ENCODE measurements at places on chromosomes 7 and 10.

- no peak for DNase-seq
Observed at GRCh38 chr7:26858735-26859134, 5.7 kb downstream of the SKAP2 start.

- DNase-seq, result no peak
Observed at GRCh38 chr7:97005183-97006054, at the start of gene DLX6. DLX6 (plus strand) TSS chr7:97005553; CDS start chr7:97005978, 425 bp downstream.

DNA sequence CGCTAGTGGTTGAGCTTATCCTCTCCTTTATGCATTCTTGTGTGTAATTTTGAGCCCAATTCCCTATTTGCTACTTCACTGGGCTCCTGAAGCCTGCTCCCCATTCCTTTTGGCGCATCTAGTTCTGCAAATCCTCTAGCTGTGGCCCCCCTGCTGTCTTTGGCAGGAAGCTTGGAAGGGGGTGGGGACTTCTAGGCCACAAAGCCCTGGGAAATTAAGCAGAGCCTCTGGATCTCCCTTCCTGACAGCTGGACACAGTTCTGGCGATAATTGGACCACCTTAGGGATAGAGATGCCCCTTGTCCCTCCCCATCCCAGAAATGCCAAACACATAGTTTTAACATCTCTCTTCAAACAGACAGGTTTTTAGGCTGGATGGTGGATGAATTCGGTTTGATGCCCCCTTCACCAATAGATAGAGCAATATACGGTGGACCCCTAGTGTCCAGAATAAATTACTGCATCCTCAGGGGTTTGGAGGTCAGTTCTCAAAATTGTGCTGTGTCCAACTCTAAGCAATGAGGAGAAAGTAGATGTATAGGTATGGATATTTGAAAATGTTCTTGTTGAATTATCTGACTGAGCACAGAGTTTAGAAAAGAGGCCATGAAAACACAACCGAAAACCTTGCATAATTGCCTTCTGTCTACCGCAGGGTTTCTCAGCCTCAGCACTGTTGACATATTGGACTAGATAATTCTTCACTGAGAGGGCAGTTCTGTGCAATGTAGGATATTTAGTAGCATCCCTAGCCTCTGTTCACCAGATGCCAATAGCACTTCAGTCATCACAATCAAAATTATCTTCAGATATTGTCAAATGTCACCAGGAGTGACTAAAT, 75.5 kb downstream of the PAPSS2 start:
- peak; percentile 75 for DNase-seq

DNA sequence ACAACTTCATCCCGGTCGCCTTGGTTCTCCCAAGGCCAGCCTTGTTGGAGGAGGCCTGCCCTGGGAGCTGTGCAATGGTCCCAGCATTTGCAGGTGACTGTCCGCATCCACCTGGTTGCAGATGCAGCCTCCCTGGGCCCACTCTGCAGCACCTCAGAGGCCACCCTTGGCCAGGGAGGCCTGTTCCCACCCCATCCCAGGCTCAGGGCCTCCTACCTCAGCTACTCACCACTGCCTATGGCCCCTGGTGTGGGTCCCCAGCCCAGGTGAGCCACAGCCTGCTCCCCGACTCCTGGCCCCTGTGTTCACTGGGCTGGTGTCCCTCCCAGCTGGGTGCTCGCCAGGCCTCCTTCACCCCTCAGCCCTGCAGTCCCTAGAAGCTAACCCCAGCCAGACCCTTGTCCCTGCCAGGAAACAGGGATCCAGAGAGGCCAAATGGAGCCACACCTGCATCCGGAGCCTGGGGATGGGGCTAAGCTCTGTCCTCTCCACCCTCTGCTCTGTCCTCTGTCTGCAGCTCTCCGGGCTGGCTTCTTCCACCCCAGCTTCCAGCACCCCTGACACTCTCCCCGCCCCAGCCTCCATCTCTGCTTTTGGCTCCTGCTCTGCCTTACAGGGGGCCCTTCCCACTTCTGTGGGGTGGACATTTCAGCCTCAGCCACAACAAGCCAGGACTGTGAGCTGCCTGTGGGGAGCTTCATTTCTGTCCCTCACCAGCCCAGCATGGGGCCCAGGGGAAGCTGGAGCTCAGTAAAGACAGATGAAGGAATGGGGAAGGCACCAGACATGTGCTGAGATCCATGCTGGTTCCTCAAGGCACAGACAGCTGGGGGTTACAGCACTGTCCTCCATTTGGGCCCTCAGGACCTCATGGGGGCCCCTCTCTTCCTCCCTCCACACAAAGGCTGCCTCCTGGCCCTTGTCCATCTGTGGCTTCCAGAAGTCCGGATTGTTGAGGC, 35.6 kb upstream of the ANTXRL start:
- DNase-seq, result no peak

GRCh38 chr7:141974831-141975230, 1.3 kb upstream of the TAS2R38 start:
- no peak for DNase-seq

GRCh38 chr7:149369497-149369896, 91.4 kb downstream of the ZNF777 start:
- DNase-seq, result no peak

GRCh38 chr10:93438613-93439253, 43.4 kb downstream of the MYOF start:
- peak; percentile 44 for DNase-seq

- DNase-seq, result peak; percentile 87
Observed at GRCh38 chr7:137592232-137592896, 248.8 kb upstream of the PTN start.

DNA sequence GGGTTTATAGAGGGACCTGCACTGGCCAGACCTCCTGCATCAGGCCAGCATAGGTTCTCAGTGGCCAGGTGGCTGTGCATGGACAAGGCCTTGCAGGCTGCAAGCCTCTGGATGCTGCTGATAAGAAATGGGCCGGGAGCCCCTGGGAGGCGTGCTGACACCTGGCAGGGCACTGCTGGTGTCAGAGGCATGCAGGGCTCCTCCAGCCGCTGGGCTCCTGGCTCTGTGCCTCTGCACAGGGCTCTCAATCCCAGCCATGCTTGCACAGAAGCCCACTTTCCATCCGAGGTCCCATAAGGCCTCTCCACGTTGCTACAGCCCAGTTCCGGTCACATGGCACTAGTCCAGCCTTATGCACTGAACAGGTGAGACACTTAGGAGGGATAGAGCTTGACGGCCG, 27.3 kb downstream of the ANTXRL start:
- DNase-seq, result no peak

- peak; percentile 9 for DNase-seq
Observed at GRCh38 chr10:123858077-123858681, 33.4 kb downstream of the CPXM2 start.

- peak; percentile 14 for DNase-seq
Observed at GRCh38 chr10:62178568-62178967, 90.1 kb downstream of the RTKN2 start.

Measured in cardiac fibroblast (primary cell).